ENCODE measurements at places on chromosomes 5 and 9.

GRCh38 chr9:8391132-8391531 is 591.6 kb upstream of the DMAC1 start:
- no peak for DNase-seq

DNA sequence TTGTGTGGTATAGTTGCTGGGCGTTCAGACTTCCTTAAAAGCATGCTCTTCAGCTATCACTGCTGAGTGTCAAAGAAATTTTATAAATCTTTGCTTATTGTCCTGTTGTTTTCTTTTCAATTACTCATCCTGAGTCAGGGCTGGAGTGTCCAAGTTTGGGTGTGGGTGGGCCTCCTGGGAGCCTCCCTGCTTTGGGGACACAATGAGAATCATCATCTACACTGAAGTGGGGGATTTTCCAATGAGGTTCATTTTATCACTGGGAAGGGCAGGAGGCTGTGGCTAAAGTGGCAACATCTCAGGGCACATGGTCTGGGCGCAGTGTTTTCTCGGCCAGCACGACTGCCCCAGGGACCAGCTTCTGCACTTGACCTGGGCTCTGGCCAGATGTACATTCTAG is 19.5 kb downstream of the GFPT2 start:
- DNase-seq: no peak

- no peak for DNase-seq
Observed at GRCh38 chr5:110463106-110463505, 263.4 kb downstream of the TMEM232 start.

GRCh38 chr9:129177443-129177790 is 644 bp downstream of the IER5L start:
- DNase-seq: no peak

DNA sequence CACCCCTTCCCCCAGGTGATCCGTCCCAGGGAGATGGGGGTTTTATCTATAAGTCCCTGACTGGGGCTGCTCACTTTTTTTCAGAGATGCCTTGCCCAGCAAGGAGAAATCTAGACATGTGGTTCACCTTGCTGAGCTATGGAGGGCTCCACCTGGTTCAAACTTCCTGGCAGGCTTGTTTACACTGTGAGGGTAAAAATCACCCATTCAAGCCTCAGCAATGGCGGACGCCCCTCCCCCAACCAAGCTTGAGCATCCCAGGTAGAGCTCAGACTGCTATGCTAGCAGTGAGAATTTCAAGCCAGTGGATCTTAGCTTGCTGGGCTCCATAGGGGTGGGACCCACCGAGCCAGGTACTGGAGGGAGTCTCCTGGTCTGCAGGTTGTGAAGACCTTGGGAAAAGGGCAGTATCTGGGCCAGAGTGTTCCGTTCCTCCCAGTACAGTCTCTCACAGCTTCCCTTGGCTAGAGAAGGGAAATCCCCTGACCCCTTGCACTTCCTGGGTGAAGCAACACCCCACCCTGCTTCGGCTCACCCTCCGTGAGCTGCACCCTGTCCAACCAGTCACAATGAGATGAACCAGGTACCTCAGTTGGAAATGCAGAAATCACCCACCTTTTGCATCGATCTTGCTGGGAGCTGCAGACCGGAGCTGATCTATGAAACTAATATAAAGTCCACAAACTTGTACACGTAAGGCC is 231.7 kb downstream of the CTNND2 start:
- DNase-seq: no peak

GRCh38 chr9:8254541-8254940 is 455.0 kb upstream of the DMAC1 start:
- no peak for DNase-seq

GRCh38 chr5:106401561-106401960 is 1269.2 kb downstream of the EFNA5 start:
- DNase-seq: no peak

DNA sequence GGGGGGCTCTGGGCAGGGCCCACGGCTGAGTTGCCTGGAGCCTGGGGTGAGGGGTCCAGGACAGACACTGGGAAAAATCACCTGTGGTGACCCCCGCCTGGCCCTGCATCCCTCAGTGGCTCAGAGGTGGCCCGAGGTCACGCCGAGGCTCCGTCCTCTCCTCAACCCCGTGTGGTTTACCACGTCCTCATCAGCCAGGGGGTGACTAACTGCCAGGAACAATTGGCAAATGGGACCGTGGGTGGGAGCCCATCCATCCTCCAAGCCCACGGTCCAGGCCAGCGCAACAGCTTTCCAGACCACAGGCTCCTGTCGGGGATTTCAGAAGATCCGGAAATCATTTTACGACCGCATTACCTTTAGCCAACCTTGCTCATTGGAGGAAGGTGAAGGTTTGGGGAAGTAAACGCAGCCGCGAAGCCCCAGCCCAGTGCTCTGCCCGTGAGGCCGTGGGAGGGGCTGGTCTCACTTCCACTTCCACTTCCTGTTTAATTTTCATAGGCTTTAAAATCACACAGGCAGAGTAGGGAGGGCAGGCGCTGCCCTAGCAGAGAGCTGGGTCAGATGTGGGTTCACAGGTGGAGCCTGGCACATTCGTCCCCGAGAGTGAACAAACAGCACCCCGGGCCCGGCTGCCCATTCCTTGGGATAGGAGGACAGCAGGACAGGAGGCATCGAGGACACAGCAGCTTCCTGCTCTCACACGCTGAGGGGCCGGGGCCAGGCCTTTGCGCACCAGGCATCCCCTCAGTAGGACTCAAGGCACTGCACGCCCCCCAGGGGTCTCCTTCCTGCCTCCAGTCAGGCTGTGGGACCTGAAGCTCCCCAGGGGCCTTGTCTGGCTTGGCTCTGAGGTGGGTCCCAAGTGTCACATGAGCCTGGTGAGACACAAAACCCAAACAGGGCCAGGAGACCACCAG is 19.8 kb upstream of the SLC9A3 start:
- peak; percentile 77 for DNase-seq

DNA sequence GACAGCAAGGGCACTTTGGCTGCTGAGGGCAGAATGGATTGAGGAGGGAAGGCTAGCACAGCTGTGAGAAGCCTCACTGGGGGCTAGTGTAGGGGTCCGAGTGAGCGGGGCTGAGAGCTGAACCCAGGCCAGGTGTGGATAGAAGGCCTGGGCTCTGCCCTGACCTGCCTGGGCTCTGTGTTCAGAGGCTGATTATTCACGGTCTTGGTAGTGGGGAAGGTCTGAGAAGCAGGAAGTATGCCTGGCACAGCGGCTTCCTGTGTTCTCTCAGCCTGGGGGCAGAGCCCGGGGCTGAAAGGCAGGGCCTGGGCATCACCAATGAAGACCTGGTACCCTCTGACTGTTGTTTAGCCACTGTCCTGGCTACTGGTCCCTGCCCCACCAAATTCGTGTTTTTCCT is 136.4 kb upstream of the TBC1D2 start:
- DNase-seq: no peak

- DNase-seq: no peak
Observed at GRCh38 chr5:135318924-135319323, 80.1 kb downstream of the MACROH2A1 start.

DNA sequence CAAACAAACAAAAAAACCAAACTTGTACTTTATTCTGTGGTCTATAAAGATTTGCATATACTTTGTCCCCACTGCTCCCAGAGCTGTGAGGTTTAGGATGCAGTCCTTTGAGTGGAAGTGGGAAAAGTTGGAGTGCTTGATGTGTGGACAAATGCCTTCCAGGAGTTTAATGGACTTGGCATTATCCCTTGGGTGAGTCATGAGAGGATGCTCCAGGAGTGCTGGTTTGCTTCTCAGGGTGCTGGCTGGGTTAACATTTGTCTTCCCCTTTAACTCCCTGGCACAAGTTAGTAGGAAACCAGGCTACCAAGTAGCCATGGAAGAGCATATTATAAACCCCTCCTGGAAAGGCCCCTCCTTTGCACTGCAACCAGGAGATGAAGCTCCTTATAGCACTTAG is 417.4 kb upstream of the RIOK2 start:
- DNase-seq: no peak

GRCh38 chr9:136626740-136627642 is 35.7 kb upstream of the EGFL7 start:
- DNase-seq: no peak

DNA sequence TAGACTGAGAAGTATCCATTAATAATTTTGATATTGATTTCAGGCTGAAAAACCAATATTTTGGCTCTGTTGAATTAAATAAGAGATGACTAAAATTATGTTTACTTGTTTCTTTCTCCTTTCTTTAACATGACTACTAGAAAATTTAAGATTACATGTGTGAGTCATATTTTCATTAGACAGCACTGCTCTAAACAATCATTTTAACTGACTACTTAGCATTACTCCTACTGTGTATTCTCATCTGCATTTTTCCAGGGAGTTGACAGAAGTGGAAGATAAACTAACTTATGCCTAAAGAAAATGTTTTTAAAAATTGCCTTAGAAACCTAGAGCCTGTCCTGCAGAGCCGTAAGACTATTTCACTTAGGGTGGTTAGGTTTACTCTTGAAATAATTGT is 29.1 kb downstream of the TNC start:
- no peak for DNase-seq

DNA sequence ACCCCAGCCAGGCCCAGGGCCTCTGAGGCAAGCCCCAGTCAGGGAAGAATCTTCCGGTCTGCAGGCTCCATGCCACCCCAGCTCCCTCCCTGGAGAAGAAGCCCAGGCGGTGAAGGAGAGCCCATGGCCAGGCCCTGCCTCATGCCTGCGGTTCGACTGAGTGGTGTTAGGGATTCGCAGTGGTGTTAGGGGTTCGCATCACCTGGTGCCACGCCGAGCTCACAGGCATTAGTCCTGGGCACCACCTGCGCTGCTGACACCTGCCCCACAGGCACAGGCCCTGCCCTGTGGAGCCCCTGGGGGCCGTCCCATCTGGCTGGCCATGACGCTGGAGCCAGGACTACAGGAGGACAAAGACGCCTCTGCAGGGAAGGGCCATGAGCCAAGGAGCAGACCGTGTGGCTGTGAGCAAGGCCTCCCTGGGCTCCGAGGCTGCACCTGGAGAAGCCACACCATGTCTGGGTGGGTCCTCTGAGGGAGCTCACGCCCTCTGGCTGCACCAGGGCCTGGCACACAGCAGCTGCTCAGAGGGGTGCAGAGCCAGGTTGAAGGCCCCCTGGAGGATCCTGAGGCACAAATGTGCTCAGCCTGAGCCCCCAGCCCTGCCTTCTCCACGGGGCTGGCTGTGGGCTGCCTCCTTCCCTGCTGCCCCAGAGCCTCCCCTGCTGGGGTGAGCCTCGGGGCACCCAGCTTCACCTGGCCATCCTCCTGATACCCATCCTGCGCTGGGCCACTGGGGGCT is 27.6 kb upstream of the RNF130 start:
- DNase-seq: no peak

- no peak for DNase-seq
Observed at GRCh38 chr5:153429761-153430380, 60.6 kb upstream of the GRIA1 start.

DNA sequence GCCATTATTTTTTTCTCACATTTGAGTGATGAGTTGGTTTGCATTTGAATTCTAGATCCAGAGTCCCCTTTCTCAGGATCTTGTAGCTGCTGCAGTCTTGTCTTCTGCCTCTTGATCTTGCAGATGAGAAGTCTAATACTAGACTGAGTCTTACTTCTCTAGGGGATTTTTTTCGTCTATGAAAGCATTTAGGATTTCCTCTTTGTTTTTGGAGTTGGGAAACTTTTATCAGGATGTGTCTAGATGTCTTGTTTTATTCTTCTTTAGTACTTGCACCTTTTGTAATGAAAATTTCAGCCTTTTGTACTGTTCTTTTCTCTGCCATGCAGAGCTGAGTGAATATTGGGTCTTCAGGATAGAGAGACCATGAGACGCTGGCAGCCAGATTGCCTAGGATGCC is 65.4 kb downstream of the ZNF618 start:
- no peak for DNase-seq

DNA sequence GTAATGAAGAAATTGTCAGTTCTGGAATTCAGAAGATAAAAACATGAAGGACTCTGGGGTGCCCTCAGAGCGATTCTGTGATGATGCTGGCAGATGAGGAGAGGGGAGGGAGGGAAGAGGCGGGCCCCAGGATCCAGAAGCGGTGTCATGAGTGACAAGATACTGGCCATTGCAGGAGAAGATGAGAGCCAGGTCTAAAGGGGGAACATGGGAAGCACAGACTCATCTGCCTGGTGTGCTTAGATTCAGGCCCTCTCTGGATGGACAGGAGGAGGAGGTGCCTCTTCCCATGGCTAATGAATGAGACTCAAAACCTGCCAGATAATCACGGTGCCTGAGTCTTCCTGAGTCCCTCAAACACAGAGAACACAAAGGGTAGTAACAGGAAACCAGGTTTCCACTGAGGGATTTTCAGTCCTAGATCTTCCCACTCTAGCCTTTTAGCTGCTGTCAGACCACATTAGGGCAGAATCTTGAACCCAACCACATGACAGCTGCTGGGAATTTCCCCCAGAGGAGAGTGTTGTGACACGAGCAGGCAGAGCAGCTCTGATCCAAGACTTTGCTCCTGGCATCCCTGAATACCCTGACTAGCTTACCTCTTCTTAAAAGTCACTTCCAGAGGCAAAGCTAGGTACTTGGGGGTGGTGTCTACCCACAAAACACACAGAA is 28.2 kb upstream of the HSPA9 start:
- DNase-seq: no peak

DNA sequence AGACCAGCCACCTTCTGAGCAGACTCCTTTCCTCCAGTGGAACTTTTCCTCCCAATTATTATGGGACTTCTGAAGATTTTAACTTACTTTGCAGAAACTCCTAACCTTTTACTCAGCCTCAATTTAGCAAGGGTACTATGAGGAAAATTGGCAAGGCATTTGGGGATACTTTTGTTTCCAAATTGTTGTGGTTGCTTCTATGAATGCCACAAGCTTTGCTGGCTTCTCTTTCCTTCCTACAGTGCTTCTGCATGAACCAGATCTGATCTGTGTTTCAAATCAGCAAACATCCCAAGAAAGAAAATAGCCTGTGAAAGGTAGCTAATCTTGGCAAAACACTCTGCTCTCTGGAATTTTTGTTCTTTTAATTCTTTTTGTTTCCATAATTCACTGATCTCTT is 57.3 kb upstream of the TAF11L2 start:
- no peak for DNase-seq

Data from CD4-positive, alpha-beta T cell treated with Interferon alpha-2 for 1 hour (primary cell).